ENCODE measurements at places on chromosomes 11 and 22.
A peak's percentile ranks its signal among the peaks of the same experiment; 100 is the strongest.

DNA sequence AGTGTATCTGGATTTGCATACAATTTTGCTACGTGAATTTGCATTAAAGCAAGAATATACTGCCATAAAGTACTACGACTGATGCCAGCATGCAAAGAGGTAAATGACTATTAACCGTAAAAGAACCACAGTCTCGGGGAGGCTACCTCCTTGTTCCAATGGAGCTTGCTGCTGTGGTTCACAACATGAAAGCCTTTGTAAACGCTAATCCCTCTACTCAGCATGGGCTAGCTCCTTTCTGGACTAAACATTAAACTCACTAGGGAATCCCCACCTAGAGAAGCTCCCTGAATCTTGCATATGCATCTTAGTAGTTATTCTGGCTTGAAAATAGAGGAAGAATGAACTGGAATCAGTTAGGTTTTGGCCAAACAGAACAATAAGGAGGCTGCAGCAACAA lies 60.5 kb upstream of the ARHGAP32 start:
- DNase-seq: no peak

- DNase-seq: no peak
Observed at GRCh38 chr11:1382429-1382828, 7.3 kb upstream of the BRSK2 start.

GRCh38 chr11:62489204-62489603 lies 57.4 kb downstream of the AHNAK start:
- DNase-seq: no peak

DNA sequence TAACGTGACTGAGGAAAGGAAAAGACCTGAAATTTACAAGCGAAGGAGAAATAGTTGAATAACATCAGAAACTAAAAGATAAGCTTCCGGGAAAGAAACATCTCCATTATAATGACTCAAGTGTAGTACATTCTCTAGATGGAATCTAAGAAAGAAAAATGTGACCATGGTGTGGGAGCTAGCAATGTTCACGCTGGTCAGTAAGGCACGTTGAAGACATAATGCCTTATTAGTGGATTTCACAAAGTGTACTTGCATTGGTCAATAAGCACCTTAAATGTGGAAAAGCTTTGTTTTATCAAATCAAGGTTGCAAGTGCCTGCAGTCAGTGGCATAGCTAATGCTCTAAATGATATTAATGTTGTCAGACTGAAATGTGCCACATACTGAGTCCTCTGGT lies 2.8 kb upstream of the LARGE1 start:
- DNase-seq: no peak

- DNase-seq: no peak
Observed at GRCh38 chr11:62669420-62670161, 1.9 kb upstream of the UQCC3 start.

DNA sequence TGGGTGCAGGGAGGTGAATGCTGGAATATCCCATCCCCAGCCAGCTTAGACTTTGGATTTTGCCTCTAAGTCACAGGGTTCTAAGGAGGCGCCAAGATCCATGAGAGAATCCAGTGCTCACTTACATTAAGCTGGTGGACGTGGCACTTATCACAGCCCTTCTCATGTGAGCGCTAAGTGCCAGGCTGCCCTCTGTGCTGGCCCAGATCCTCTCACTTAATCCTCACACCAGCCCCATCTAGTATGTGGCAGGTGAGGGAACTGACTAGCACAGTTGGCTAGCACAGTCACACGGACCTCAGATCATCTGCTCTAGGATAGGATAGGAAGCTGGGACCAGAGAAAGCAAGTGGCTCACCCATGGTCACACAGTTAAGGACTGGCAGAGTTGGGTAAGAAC lies 3.6 kb downstream of the HMOX1 start:
- DNase-seq: no peak

DNA sequence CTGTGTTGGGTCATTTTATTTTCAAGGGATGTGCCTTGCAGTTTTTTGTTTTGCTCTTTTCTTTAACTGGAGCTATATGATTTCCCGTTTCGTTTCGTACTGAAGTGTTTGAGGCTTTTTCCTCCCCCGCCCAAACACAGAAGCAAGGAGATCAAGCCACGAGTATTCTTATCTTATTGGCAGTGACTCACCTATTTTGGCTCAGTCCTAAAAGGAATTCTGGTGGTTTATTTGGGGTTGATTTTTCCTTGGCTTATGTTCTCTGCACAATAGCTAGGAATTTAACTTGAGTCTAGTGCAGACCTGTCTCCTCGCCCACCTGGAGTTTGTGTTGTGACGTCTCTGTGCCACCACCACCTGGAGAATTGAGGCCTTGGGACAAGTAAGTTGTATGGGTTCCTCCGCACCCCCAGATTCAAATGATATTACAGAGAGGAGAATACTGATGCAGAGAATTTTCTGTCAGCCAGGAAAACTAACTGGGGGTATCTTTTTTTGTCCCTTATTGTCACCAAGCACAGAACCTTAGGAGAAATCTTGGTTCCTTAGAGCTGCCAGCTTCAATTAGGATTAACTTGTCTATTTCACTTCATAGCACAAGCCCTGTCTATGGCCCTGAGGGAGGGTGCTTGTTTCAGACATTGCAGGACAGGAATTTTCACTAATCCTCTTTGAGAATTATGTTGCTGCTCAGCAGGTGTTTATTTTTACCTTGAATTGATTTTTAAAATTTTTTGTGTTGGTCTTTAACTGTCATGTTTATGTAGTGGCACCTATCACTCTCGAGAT lies 90.4 kb upstream of the BIRC3 start:
- DNase-seq: no peak

DNA sequence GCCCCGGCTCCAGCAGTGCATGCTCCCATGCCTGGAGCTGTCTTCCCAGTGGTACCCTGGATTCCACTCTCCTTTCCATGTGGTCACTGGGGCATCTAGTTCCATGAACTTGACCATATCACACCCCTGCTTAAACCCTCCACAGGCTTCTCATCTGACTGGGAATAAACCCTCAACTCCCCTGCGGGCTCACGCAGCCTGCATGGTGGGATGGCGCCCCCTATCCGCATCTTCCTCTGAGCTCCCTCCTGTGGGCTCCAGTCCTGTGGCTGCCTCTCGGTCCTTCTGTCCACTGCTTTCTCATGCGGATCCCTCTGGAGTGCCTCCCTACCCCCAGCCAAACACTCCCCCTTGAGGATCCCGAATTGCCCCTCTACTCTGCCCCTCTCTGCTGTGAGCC lies 41.4 kb upstream of the TTLL12 start:
- DNase-seq: peak; percentile 58

- no peak for DNase-seq
Observed at GRCh38 chr11:122486793-122487495, 168.6 kb upstream of the UBASH3B start.

DNA sequence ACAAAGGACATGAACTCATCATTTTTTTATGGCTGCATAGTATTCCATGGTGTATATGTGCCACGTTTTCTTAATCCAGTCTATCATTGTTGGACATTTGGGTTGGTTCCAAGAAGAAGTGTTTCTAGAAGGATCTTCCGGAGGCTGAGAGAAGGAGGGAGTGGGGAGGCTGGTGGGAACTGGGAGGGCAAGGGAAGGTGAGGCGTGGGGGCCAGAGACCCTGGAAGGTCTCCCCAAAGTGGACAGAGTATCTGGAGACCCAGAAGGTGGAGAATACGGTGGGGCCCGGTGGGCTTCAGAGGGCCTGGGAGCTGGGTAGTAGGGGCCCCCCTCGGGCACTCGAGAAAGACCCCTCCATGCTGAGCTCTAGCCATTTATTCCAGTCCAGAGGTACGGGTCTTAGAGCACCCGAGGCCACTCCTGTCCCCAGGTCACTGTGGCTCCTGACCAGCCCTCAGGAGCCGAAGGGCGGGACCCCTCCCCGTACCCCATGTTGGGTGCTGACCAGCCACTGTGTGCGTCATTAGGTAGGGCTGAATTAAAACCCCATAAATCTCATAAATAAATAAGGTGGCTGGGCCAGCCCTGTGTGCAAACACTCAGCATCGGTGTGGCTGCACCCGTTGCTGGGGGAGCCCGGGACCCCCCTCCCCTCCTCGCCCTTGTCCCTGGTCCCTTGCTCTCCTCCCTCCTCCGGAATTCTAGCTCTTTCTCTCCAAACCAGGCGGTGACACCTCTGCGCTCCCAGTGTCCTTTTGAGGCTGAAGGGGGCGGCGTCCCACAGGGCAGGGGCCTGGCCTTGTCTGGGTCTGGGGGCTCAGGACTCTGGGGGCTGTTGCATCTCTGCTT lies 38.8 kb upstream of the MUC5AC start:
- no peak for DNase-seq

GRCh38 chr11:114799476-114799875 lies 121.1 kb downstream of the NXPE2 start:
- DNase-seq: no peak

- no peak for DNase-seq
Observed at GRCh38 chr11:104033134-104033533, 3.3 kb upstream of the DDI1 start.

GRCh38 chr22:45998638-45999378 lies 21.8 kb upstream of the WNT7B start:
- DNase-seq: no peak

GRCh38 chr22:24154826-24155225 lies 26.5 kb upstream of the SUSD2 start:
- no peak for DNase-seq

DNA sequence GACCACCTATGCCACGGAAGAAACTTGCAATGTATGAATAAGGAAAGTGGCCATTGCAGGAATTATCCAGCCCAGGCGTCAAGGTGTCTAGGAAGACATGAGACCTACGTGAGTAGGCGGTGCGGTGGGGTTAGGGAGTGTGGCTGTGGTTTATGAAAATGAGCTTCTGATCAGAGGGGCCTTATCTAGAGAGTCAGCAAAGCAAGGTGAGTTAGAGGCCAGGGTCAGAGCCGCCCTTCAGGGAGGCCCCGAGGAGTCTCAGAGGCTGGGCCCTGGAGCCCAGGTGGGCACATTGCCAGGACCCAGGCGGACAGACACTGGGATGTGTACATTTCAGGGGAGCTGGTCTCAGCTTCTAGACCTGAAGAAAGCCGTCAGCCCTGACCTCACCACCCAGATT lies 13.8 kb upstream of the LINC01488 start:
- no peak for DNase-seq

DNA sequence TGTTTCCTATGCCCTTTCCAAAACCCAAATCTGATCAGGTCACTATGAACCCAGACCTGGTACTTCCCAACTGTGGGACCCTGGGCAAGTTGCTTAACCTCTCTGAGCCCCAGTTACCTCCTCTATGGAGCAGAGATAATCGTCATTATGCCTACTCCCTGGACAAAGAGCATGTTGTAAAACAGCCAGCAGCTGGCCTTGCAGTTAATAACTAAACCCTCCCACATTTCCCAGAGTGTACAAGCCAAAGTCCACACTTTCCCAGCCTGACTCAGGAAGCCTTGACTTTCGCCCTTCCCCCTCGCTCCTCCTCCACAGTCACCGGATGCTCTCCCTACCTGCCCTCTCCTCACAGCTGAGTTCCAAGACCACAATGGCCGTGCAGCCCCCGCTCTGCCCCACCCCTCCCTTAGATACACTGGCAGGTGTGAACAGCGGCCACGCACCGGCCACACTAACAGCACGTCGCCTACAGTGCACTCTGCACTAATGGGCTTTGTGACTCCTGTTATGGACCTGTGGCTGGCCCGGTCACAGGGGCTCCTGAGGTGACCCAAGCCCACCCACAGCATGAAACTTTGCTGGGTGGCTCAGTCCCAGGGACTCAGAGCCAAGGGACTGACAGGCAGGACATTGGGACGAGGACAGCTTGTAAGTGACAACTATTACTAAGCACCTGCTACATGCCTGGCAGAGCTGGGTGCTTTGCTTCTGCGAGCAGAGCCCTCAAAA lies 15.6 kb upstream of the MFNG start:
- DNase-seq: no peak

DNA sequence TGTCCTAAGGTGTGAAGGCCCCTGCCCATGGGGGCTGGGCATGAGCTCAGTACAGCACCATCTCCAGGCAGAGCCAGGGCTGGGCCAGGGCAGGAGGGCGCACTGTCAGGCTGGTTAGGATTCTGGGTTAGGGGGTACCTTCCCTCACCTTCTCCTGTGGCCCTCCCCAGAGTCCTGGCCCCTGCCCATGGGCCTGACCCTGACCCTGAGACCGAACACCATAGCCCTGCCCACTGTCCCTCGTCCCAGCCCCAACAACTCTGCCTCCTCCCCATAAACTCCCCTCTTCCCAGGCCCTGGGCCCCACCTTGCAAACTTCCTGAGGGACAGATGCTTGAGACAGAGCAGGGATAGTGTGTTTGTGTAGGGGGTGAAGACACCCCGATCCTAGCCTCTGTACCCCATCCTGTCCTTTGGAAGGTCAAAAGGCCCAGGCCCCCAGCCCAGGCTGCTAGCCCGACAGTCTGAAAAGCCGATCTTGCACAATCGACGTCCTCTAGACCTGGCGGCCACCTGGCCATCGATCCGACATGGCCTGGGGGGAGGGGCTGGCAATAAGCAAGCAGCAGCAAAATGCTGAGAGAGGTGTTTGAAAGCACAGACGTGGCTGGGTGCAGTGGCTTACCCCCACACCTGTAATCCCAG lies 2.7 kb upstream of the TMPRSS6 start:
- no peak for DNase-seq

GRCh38 chr11:57057561-57057960 lies 68.8 kb downstream of the OR5AK2 start:
- DNase-seq: no peak

- DNase-seq: no peak
Observed at GRCh38 chr11:82577246-82577645, 156.4 kb downstream of the FAM181B start.

GRCh38 chr11:124920870-124921609 lies 2.0 kb downstream of the HEPN1 start:
- peak; percentile 83 for DNase-seq

- DNase-seq: peak; percentile 98
Observed at GRCh38 chr22:49962012-49962750, 1.6 kb downstream of the PIM3 start.

DNA sequence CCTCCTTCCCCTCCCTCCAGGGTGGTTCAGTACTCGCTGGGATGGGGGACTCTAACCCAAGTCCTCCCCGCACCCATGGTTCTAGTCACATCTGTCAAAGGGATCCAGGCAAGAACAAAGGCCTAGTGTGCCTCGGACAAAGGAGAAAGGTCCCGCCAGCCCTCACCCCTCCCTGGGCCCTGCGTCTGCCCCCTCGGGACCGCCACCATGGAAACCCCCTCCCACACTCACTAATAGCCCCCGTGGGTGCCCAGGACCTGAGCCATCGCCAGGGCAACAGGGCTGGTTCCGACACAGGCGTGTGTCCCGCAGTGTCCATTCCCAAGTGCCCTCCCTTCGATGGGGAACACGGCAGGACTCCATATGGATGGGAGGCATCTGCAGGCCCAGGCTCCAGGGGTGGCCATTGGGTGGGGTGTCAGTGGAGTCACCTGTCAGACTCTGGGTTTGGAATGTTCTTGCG lies 5.1 kb upstream of the CARNS1 start:
- no peak for DNase-seq

- DNase-seq: peak; percentile 77
Observed at GRCh38 chr11:2466869-2467694, 22.3 kb downstream of the KCNQ1 start.
